ENCODE measurements at places on chromosomes 3 and 15.

- DNase-seq = no peak
- H3K27ac ChIP-seq = no peak overlapping the region
- H3K36me3 ChIP-seq = no peaks in the 10 kb centered on the region
Measured at GRCh38 chr15:40240619-40241221, 1.9 kb downstream of the PAK6 start.

DNA sequence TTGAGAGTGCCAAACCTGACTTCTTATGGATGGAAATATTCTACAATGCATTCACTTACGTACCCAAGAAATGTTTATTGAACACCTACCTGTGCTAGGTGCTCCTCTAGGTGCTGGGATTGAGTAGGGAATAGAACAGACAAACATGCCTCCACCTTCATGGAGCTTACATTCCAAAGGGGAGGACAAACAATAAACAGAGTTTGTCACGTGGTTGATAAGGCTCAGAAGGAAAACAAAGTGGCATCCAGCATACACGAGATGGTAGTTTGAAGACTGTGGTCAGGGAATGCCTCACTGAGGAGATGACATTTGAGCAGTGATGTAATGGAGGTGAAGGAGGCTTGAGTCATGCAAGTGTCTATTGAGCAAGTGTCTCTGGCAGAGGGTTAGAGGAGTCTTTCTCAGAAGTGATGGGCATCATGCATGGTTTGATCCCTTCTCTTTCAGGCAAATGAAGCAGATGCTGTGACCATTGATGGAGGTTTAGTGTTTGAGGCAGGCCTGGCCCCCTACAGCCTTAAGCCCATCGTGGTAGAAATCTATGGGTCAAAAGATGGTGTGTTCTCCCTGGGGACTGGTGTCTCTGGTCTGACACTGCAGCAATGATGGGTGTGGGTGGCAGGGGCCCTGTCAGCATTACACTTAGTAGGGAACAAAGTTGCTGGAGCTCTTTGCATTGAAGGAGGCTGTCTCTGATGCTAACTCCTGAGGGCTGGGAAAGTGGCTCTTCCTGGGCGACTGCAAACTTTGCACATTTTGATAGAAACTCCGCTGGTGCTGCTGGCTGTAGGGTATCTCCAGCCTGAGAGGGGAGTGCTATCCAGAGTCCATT, 29.7 kb upstream of the TOPBP1 start:
- no peak overlapping the region for H3K4me3 ChIP-seq
- H3K27ac ChIP-seq = no peak overlapping the region
- DNase-seq = no peak
- peaks cover 5% of the 10 kb centered on the region for H3K27me3 ChIP-seq

- H3K4me1 ChIP-seq = no peaks in the 10 kb centered on the region
- H3K4me3 ChIP-seq = no peak overlapping the region
- no peak overlapping the region for H3K27ac ChIP-seq
Measured at GRCh38 chr15:27826902-27827714, 272.0 kb downstream of the OCA2 start.

DNA sequence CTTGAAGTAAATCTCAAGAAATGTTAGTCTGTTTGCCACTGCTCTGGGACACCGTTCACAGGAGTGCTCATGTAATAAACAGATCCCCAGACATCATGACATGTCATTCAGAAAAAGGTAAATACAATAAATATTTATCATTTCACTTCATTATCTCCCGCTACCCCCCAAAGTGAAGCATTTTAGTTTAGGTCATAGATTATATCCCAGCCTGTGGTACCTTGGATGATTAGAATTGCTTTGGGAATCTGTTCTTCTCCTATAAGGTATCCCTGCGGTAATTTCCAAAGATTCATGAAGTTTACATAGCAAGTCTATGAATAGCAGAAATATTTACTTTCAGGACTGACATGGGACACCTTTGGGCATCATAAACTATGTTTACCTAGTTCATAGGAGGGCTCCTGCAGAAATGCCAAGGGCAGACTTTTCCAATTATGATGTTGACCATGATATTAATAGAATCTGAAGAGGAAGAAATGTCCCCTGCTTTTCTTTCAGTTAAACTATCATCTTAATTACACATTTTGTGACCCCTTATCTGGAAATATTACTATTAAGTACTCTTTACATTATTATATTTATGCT, 268.0 kb downstream of the NAALADL2 start:
- H3K4me1 ChIP-seq = no peaks in the 10 kb centered on the region
- no peaks in the 10 kb centered on the region for H3K27me3 ChIP-seq
- DNase-seq = no peak
- no peak overlapping the region for H3K27ac ChIP-seq
- H3K4me3 ChIP-seq = no peak overlapping the region

DNA sequence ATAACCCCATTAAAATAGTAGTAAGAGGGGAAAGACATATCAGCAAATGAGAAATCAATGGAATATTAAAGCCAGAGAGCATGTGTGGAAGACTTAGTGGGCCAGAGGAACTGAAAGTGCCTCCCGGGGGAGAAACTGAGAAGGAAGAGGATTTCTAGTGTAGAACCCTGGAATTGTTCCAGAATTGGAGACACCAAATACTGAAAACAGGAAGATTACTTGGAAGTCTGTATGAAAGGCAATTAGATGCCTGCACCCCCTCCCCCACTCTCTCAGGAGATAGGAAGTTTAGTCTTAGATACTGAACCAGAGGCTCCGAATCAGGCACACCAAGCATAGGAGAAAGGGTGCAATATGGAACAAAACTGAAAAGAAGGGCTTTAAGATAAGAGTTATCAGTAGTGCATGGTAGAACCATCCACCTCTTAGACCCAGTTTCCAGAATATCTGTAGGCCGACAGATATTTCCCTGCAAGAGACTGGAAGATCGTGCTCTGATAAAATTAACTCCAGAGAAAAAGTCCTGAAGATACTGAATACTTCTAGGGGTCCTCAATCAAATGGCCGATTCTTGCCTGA, 32.4 kb downstream of the KLHL18 start:
- H3K4me3 ChIP-seq = no peak overlapping the region
- peaks cover 8% of the 10 kb centered on the region for H3K4me1 ChIP-seq
- H3K27me3 ChIP-seq = no peaks in the 10 kb centered on the region

GRCh38 chr3:175146258-175146657, 287.1 kb downstream of the NAALADL2 start:
- no peaks in the 10 kb centered on the region for H3K4me1 ChIP-seq
- H3K36me3 ChIP-seq = no peaks in the 10 kb centered on the region
- DNase-seq = no peak

Data from activated naive CD8-positive, alpha-beta T cell treated with anti-CD3 and anti-CD28 coated beads, Interleukin-2, amount 10 ng/mL, durations not matched to agents 7 days and 5 days (primary cell).